ENCODE measurements at places on chromosomes 5 and 9.

DNA sequence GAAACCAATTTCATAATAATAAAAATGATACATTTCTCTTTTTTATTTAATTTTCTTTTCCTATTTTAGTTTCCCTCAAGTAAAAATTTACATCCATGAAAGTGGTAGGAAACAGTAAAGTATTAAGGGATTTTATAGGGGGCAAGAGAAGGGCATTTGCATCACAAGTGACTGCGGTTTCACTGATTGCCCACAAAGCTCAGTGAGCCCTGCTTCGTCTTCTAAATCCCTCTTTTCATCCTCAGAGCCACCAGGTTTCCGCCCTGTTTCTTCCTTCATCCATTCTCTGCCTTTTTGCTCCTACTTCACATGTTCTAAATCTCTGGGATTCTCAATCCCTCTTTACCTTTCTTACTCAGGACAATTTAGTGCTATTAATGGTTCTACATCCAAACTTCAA is 491.4 kb downstream of the LRRC70 start:
- DNase-seq: no peak

- no peak for DNase-seq
Measured at GRCh38 chr5:33241802-33242201, 199.0 kb upstream of the TARS1 start.

GRCh38 chr5:81046041-81046440 is 85.9 kb downstream of the RASGRF2 start:
- DNase-seq: no peak

DNA sequence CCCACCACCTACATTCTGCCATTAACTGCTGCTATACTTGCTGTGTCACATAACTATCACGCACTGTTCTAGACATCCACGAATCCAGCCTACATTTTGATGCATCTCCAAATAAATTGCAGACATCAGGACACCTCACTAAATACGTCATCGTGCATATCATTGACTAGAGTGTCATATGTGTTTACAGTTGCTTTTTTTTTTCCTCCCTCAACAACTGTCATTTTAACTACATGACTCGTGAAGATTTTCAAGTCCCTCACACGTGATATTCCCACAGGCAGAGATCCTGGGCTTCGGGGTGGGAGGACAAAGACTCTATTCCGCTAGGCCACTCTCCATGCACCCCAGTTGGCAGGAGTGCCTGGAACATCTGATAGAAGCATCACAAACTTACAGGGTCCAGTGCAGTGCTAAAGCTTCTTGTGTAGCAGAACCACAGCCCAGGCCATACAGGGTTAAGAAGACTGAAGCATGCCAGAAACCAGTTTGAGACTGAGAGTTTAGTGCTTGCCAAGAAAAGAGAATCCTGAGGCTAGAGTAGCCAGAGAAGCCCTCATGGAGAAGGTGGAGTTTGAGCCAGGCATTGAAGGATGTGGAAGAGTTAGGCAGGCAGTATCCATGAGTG is 1.1 kb downstream of the PCYOX1L start:
- no peak for DNase-seq

DNA sequence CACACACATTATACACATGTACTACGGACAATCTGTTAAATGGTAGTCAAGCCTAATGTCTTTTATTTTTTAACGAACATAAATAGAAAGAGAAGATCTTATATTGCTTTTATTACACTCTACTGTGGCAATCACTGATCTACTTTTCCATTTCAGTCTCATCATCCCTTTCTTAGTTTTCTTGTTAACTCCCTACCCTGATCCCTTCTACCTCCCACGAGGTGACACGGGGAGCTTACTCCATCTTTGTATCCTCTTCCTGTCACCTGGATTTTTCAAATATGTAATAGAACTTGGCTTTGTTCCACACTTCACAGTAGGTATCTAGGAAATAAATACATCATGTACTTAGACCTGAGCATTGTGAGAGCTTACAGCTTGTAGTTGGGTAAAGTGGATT is 211.0 kb downstream of the PIK3R1 start:
- no peak for DNase-seq

DNA sequence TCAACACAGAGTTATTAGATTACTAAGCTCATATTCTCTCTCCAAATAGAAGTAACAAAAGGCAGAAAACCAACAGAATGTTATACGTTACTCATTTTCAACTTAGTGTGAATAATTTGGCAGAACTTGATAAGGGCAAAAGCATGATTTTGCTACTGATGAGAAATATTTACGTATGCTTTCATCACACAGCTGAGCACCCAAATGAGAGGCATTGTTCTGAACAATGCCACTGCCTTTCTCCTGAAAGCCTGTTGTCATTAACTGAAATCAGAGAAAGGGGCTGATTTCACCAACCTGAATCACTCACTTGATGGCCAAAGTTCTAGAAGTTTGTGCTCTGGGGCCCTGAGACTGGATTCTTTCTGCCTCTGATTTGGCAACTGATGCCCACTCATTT is 367.5 kb upstream of the PTGER4 start:
- DNase-seq: no peak

All from NCI-H526 treated with DMSO at 0.1 percent for 48 hours (cell line).